ENCODE measurements at places on chromosomes 7 and 10. TPM values are rescaled to one million over a fixed set of nuclear protein-coding genes. Genes with fewer than 3 reads are reported as not detected.
A peak's percentile ranks its signal among the peaks of the same experiment; 100 is the strongest.

GRCh38 chr10:121131426-121132265 lies 280.5 kb downstream of the WDR11 start:
- no peak for DNase-seq

The HOXA7 gene
- not detected for total RNA-seq

DNA sequence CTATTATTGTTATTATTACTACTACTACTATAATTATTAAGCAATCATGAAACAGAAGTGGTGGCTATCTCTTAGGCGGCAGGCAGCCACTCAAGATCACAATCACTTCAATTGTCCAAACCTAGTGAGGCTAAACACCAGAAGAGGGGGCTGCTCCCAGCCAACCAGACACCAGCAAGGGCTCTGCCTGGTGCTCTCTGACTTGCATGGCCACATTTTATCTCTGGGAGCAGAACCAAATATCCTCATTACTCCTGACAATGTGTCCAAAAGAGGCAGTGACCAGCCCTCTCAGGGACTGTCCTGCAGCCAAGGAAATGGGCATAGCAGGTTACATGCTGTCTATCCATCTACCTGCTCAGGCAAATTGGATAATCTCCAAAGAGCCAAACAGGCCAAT lies 187.4 kb upstream of the PDE1C start:
- DNase-seq: no peak

The EXOC4 gene
- total RNA-seq: 39.3 TPM

DNA sequence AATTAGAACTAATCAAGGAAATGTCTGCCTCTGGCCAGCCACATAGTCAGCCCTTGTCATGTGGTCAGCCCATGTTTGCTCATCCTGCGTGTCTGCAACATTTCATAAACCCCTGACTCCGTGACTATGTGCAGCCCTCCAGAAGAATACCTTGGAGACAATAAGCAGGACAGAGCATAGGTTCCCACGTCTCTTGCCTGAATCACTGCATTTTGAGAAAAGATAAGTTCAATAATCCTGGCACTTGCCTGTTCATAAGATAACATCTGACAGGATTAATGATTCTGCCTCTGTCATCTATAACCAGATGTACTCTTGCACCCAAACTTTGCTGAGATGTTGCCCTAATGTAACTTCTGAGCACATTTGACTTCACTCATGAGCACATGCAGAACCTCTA lies 78.4 kb downstream of the AKR1D1 start:
- no peak for DNase-seq

The PTF1A gene
- not detected for total RNA-seq

DNA sequence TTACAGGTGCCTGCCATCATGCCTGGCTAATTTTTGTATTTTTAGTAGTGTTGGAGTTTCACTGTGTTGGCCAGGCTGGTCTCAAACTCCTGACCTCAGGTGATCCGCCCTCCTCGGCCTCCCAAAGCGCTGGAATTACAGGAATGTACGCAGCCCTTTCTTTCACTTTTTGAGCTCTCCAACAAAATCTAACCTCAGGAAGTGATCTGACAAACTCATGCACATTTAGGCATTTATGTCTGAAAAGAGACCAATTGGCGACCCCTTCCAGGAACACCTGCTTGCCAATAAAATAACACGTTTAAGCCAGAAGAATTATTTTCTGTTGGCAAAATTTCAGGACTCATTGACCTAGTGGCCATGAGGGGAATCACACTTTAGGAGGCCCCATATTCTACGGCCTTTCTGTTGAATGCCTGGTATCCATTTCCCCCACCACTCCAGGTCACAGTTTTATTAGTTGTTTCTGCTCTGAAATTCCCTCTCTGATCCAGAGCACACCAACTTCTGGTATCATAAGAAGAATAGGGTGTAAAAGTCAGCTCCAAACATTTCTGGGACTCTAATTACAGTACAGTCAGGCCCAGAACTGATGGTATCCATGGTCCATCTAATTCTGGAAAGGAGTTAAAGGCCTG lies 65.8 kb upstream of the FRMD4A start:
- no peak for DNase-seq

GRCh38 chr7:6437251-6437650 lies 10.5 kb downstream of the DAGLB start:
- no peak for DNase-seq

The CLDN15 gene
- total RNA-seq: 7.5 TPM

- DNase-seq: no peak
These were observed 9.7 kb upstream of the CHST12 start for GRCh38 chr7:2393706-2394105.

The GIMAP2 gene
- 3.4 TPM for total RNA-seq

- peak; percentile 84 for DNase-seq
These were observed 169.5 kb upstream of the KLF14 start for GRCh38 chr7:130903358-130903974.

- DNase-seq: no peak
These were observed 49.3 kb downstream of the GPR141 start for GRCh38 chr7:37732888-37733287.

The CALU gene
- total RNA-seq: 245 TPM

DNA sequence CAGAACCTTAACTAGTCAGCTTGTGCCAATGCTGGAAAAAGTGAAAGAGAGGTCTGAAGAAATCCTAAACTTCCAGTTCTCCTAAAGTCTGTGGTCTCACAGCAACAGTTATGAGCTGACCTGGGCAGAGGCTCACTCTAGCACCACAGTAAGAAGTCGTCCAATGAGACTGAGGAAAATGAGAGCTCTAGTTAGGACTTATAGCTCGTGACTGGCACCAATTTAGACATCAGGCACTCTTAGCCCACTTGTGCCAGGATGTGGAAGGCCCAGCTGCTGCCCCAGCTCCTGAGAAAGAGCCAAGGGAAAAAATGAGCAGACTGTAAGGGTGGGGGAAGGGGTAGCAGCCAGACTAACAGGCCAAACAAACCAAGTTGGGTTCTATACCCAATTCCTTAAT lies 7.6 kb downstream of the MMS19 start:
- DNase-seq: no peak

The PDE6C gene
- total RNA-seq: not detected

DNA sequence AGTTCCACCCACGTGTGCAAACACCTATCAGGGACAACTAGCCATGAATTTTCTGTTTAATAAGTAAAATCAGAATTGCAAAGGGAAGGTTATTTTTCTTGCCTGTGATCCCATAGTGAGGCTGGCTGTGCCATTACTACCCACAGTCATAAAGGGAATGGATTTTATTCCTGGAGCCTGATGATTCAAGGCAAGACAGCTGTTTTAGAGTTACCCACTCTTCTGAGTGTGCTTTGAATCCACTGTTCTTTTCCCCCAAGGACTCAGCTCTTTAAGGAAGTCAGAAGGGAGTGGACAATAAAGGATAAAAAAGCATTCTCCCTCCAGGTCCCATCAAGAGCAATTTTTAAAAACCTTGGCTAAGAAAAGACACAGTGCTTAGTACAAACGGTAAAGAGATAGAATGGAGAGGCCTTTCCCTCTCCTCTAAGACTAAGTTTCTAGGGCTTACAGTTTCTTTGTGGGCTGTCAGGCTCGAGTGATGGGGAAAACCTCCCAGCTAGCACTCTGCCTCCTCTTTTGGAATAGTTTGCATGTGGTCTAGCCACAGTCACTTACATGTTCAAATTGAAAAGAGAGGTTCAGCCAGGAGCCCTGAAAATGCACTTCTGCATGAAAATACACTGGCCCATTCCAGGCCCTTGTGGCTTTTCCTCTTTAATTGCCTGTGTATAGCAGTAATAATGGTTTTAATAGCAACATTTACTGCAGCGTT lies 5.1 kb upstream of the LRRC4 start:
- no peak for DNase-seq

- DNase-seq: no peak
These were observed 9.0 kb upstream of the BLVRA start for GRCh38 chr7:43749383-43749940.

- DNase-seq: no peak
These were observed 19.6 kb upstream of the GPNMB start for GRCh38 chr7:23226844-23227450.

GRCh38 chr7:117896339-117896738 lies 23.1 kb upstream of the CTTNBP2 start:
- no peak for DNase-seq
